PC-9 (cell line): ENCODE measurements at places on chromosomes 5 and 9. TPM values are rescaled to one million over a fixed set of nuclear protein-coding genes. Genes with fewer than 3 reads are reported as not detected.

DNA sequence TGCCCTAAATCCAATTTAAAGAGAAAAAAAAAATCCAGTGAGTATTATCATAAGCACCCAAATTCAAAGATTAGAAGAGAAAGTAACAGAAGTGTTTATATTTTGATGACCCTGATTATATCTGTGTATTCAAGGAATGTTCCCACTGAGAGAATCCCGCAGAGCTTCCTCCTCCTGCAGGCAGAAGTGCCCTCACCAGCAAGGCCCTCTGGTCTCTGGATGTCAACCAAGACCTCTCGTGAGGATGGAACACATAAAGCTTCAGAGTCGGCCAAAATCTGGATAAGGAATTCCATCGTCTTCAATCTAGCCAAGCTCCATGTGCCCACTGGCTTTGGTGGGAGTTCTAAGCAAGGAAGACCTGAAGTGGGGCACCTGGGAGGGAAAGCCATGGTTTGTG lies 18.1 kb downstream of the PTCH1 start:
- H3K4me3 ChIP-seq: no peak overlapping the region
- H3K4me1 ChIP-seq: peaks cover 15% of the 10 kb centered on the region
- no peak overlapping the region for H3K27ac ChIP-seq
- no peaks in the 10 kb centered on the region for H3K27me3 ChIP-seq
- DNase-seq: no peak
- no peaks in the 10 kb centered on the region for H3K36me3 ChIP-seq

The ROPN1L gene
- 7.1 and 10.3 TPM in 2 replicates for total RNA-seq

The ROR2 gene
- total RNA-seq: not detected in 2 replicates

The MYMK gene
- not detected in 2 replicates for total RNA-seq

The MOCS2 gene
- 23.6 and 24.4 TPM in 2 replicates for total RNA-seq
